ENCODE measurements at places on chromosomes 13 and 19. TPM values are rescaled to one million over a fixed set of nuclear protein-coding genes. Genes with fewer than 3 reads are reported as not detected.

RGL3 gene
- 45.2 TPM for total RNA-seq

CPB2 gene
- total RNA-seq = 16.7 TPM

NLRP4 gene
- total RNA-seq = not detected

LRRC4B gene
- 10.8 TPM for total RNA-seq

FARP1 gene
- 102 TPM for total RNA-seq

ZNF177 gene
- total RNA-seq = 11.5 TPM

ATP4B gene
- total RNA-seq = not detected

LILRB3 gene
- total RNA-seq = 88.0 TPM

CTXN1 gene
- 25.9 TPM for total RNA-seq

PTPRS gene
- 96.7 TPM for total RNA-seq

CYP2S1 gene
- 13.2 TPM for total RNA-seq

DACT3 gene
- 14.0 TPM for total RNA-seq

AMH gene
- 3.5 TPM for total RNA-seq

HRC gene
- 5.7 TPM for total RNA-seq

ZNF285 gene
- total RNA-seq = 6.4 TPM

C19orf73 gene
- total RNA-seq = not detected

PDE4C gene
- 3.6 TPM for total RNA-seq

APLP1 gene
- 1.7 TPM for total RNA-seq

NCR1 gene
- 0.63 TPM for total RNA-seq

ZNF229 gene
- 7.0 TPM for total RNA-seq

PABPC3 gene
- 0.51 TPM for total RNA-seq

ZNF723 gene
- not detected for total RNA-seq

RAB3A gene
- total RNA-seq = 3.1 TPM

VSIG10L gene
- 0.57 TPM for total RNA-seq

C13orf46 gene
- 11.3 TPM for total RNA-seq

WDR83 gene
- 11.9 TPM for total RNA-seq

ZNF490 gene
- 10.4 TPM for total RNA-seq

IZUMO2 gene
- not detected for total RNA-seq

F7 gene
- 0.26 TPM for total RNA-seq

Measured in lung (tissue), 17 donors.